Activated CD8-positive, alpha-beta T cell treated with anti-CD3 and anti-CD28 coated beads for 36 hours (primary cell): ENCODE measurements at places on chromosomes 7 and 10. TPM values are rescaled to one million over a fixed set of nuclear protein-coding genes. Genes with fewer than 3 reads are reported as not detected.

AQP1 gene
- 0.27 TPM for total RNA-seq

CPSF4 gene
- total RNA-seq, result 64.6 TPM

CABCOCO1 gene
- not detected for total RNA-seq

CRPPA gene
- total RNA-seq, result 1.4 TPM

CREB5 gene
- 1.2 TPM for total RNA-seq

SLC26A3 gene
- total RNA-seq, result not detected

ATG9B gene
- 14.0 TPM for total RNA-seq

C10orf143 gene
- 5.1 TPM for total RNA-seq

STAG3 gene
- 13.2 TPM for total RNA-seq

LMOD2 gene
- not detected for total RNA-seq

IFIT2 gene
- total RNA-seq, result 39.2 TPM

WAPL gene
- 42.0 TPM for total RNA-seq

CHAT gene
- not detected for total RNA-seq

PPA1 gene
- 357 TPM for total RNA-seq

SERPINE1 gene
- 1.3 TPM for total RNA-seq

DKK1 gene
- total RNA-seq, result not detected

CCL26 gene
- not detected for total RNA-seq

IL2RA gene
- 868 TPM for total RNA-seq

OR2A42 gene
- total RNA-seq, result not detected

HDAC9 gene
- 3.0 TPM for total RNA-seq

MRC1 gene
- not detected for total RNA-seq

AMPH gene
- not detected for total RNA-seq

SFRP4 gene
- not detected for total RNA-seq

NUB1 gene
- total RNA-seq, result 42.5 TPM

SLC18A3 gene
- not detected for total RNA-seq

SLC29A4 gene
- total RNA-seq, result 2.9 TPM

CALML5 gene
- not detected for total RNA-seq

EPHB6 gene
- 5.5 TPM for total RNA-seq

CADPS2 gene
- not detected for total RNA-seq

KLHDC10 gene
- total RNA-seq, result 12.8 TPM

RAB19 gene
- 6.4 TPM for total RNA-seq

MEOX2 gene
- total RNA-seq, result not detected

ITGA8 gene
- not detected for total RNA-seq

FXYD4 gene
- total RNA-seq, result not detected

OPALIN gene
- total RNA-seq, result not detected

IL15RA gene
- 25.1 TPM for total RNA-seq

HMX3 gene
- 0.69 TPM for total RNA-seq

ACHE gene
- not detected for total RNA-seq

OR2A5 gene
- not detected for total RNA-seq

UMAD1 gene
- total RNA-seq, result 11.1 TPM

IKZF5 gene
- 21.5 TPM for total RNA-seq

SPDYE5 gene
- total RNA-seq, result not detected

ECHS1 gene
- 50.7 TPM for total RNA-seq

HKDC1 gene
- total RNA-seq, result not detected

CELF2 gene
- 133 TPM for total RNA-seq

HECW1 gene
- total RNA-seq, result not detected

SCART1 gene
- total RNA-seq, result 2.9 TPM

ANKRD61 gene
- total RNA-seq, result not detected
